Subcutaneous preadipocyte (primary cell): ENCODE measurements at places on chromosomes 13 and 19. TPM values are rescaled to one million over a fixed set of nuclear protein-coding genes. Genes with fewer than 3 reads are reported as not detected.

Gene ATP4A
- total RNA-seq, result not detected in 2 replicates

Gene WDFY2
- total RNA-seq, result 10.3 and 16.0 TPM in 2 replicates

Gene ZNF350
- 6.1 and 8.1 TPM in 2 replicates for total RNA-seq

Gene GPR12
- total RNA-seq, result not detected in 2 replicates

Gene WASF3
- total RNA-seq, result 9.8 and 9.9 TPM in 2 replicates

Gene URAD
- total RNA-seq, result not detected in 2 replicates

Gene CDX2
- not detected in 2 replicates for total RNA-seq

Gene WTIP
- 12.9 and 17.8 TPM in 2 replicates for total RNA-seq

Gene FUT1
- total RNA-seq, result 0.20 TPM in 1 of 2 replicates, not detected in the other

Gene SIGLEC14
- total RNA-seq, result not detected in 2 replicates

Gene TMEM221
- total RNA-seq, result not detected in 2 replicates

Gene ZNF229
- 3.7 and 4.0 TPM in 2 replicates for total RNA-seq

Gene CPAMD8
- total RNA-seq, result 0.20 and 0.73 TPM in 2 replicates

Gene VSTM2B
- total RNA-seq, result not detected in 2 replicates

Gene DKKL1
- total RNA-seq, result not detected in 2 replicates

Gene GNA15
- not detected in 2 replicates for total RNA-seq

Gene ZNF724
- total RNA-seq, result 6.6 and 11.1 TPM in 2 replicates

Gene INTS6
- 42.3 and 58.1 TPM in 2 replicates for total RNA-seq

Gene ZSCAN4
- total RNA-seq, result not detected in 2 replicates

Gene RGCC
- total RNA-seq, result 10.2 and 18.0 TPM in 2 replicates

Gene EPN1
- 25.8 and 29.8 TPM in 2 replicates for total RNA-seq

Gene ZNF296
- total RNA-seq, result 0.20 TPM in 1 of 2 replicates, not detected in the other

Gene NCCRP1
- total RNA-seq, result not detected in 2 replicates

Gene ZNF667
- 0.98 and 3.3 TPM in 2 replicates for total RNA-seq

Gene GAS6
- 42.6 and 59.2 TPM in 2 replicates for total RNA-seq
